ENCODE measurements at places on chromosomes 13 and 19.

DNA sequence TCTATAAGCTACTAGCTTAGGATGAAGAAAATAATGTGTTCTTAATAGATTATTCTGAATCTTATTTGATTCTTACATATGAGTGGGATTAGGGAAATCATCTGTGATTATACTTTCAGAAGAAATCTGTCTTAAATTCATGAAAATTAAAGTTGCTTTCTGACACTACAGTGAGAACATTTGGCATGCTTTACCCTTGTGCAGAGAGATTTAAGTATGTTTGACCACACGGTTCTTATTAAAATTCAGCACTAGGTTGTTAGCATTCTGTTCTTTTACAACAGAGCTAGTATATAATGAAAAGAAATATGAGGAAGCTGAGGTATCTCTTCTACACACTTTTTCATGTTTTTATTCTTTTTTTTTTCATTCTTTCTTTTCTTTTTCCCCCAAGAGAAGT, 2723.9 kb downstream of the PCDH9 start:
- peak; percentile 10 for DNase-seq

DNA sequence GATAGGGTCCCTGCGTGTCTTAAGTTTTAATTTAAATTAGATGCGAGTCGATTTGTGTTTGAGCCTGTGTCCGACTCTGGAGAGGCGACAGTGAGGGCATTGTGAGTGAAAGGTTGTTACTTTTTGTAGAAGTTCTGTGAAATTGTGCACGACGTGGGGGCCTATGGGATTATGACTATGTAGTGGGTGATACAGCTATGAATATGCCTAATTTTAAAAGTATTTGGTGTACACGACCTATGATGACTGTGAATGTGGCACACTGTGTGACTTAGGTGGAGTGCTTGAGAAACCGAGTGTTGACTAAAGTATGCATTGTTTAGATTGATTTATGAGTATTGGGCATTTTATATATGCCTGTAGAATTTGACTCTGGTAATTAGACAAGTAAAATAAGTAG, 646 bp downstream of the ZNF567 start:
- no peak for DNase-seq

DNA sequence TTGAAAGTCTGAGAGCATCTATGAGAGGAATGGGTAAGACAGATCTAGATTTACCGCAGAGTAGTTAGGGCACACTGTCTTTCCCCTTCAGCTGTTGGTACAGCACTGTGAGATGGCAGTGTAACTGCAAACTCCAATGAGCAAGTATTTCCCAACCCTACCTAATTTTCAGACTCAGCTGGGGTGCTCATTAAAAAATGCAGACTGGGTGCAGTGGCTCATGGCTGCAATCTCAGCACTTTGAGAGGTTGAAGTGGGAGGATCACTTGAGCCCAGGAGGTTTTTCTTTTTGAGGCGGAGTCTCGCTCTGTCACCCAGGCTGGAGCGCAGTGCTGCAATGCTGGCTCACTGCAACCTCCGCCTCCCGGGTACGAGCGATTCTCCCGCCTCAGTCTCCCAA, 12.6 kb downstream of the QPCTL start:
- DNase-seq: no peak

DNA sequence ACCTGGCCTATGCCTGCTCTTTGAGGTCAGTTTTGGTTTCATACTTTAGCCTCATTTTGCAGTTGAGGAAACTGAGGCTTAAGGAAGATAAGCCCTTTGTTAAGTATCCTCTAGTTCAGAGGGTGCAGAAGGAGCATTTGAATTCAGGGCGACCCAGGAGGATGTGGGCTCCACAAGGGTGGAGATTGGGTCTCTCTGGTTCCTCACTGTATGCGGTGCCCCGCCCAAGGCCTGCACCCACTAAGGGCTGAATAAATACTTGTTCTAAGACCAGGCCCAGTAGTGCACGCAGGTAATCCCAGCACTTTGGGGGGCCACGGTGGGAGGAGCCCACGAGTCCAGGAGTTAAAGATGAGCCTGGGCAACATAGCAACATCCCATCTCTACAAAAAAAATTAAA, 768 bp upstream of the SLC44A2 start:
- DNase-seq: no peak

GRCh38 chr13:94056362-94056990, 423.0 kb downstream of the DCT start:
- DNase-seq: peak; percentile 12

DNA sequence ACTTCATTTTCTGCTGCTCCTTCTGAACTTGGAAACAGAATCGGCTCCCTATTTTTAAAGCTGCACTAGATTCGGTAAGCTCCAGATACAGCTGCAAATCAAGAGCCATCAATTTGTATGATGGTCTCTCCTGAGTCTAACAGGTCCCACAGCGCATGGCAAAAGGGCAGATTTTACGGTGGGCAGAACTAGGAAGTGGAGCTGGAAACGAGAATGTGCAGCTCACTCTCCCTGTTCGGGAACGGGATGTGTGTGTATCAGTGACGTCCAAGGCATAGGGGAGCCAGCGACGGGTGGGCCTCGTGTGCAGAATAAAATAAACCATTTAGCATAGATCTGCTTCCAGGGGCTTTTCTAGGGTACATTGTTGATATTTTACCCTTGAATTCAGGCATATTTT, 74.2 kb downstream of the COL4A1 start:
- DNase-seq: peak; percentile 86

GRCh38 chr13:105008604-105009003, 1526.9 kb downstream of the EFNB2 start:
- DNase-seq: no peak

DNA sequence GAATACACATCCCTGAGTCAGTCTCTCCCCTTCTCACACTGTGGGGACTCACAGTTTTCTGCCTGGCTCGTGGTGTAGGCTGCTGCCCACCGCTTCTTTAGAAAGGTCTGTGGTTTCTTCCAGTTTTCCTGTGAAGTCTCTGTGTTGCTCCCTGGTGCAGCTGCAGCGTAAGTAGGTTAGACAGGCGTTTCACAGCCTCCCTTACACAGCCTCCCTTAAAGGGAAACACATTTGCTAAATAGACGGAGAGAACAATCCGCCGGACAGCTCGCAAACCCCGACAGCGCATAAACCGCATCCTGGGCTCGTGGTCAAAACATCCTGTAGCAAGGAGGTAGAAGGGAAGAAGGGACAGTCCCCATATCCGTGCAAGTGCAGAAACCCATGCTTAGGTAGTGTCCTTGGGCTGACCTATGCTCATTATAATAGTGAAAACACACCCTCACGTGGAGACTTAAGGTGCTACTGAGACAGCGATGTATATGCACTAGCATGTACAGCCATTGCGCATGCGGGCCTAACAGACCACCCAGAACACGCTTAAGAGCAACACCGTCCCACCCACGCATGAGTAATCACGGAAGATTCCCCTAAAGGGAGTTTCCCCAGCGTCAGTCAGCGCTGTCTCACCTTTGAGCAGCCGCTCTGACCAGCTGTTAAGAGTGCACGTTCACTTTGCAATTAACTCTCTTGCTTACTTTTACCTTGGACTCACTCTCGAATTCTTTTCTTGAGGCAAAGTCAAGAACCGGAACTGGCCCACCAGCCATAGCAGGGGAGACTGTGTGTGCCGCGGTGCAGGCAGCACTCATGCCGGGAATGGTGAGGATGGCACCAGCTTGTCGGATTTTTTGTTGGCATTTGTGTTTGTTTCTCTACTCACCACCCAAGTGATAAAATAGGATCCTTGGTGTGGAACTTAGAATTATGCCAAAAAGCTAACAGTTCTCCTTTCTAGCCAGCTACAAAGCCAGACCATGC, 16.6 kb downstream of the SIGLEC8 start:
- no peak for DNase-seq

DNA sequence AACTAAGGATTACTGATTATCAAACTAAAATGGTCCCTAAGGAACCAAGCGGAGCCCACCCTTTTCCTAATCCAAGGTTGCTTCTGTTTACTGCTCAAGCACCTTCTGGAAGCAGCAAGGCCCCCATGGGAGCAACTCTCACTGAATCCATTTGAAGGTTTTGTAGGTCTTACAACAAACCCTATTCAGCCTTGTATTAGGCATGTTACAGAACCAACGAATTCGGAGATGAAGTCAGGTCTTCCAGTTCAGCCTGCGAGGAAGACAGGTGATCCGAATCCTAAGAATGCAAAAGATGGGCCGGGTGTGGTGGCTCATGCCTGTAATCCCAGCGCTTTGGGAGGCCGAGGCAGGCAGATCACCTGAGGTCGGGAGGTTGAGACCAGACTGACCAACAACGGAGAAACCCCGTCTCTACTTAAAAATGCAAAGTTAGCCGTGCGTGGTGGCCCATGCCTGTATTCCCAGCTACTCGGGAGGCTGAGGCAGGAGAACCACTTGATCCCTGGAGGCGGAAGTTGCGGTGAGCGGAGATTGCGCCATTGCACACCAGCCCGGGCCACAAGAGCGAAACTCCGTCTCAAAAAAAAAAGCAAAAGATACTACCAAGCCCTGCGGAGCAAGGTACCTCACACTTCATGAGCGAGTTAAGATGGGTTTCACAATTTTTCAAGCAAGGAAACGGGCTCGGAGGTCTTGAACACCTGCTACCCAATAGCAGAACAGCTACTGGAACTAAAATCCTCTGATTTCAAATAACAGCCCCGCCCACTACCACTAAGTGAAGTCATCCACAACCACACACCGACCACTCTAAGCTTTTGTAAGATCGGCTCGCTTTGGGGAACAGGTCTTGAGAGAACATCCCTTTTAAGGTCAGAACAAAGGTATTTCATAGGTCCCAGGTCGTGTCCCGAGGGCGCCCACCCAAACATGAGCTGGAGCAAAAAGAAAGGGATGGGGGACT, 609 bp downstream of the ZAR1L start:
- peak; percentile 63 for DNase-seq

- DNase-seq: no peak
Observed at GRCh38 chr19:30116530-30116929, 174.5 kb downstream of the URI1 start.
